Stimulated activated CD8-positive, alpha-beta memory T cell treated with anti-CD3 and anti-CD28 coated beads, Interleukin-7, amount 100 ng/mL, for 48 hours (primary cell): ENCODE measurements at places on chromosomes 12 and 14.

- no peak for DNase-seq
Measured at GRCh38 chr12:21699851-21700250, 42.2 kb upstream of the LDHB start.

DNA sequence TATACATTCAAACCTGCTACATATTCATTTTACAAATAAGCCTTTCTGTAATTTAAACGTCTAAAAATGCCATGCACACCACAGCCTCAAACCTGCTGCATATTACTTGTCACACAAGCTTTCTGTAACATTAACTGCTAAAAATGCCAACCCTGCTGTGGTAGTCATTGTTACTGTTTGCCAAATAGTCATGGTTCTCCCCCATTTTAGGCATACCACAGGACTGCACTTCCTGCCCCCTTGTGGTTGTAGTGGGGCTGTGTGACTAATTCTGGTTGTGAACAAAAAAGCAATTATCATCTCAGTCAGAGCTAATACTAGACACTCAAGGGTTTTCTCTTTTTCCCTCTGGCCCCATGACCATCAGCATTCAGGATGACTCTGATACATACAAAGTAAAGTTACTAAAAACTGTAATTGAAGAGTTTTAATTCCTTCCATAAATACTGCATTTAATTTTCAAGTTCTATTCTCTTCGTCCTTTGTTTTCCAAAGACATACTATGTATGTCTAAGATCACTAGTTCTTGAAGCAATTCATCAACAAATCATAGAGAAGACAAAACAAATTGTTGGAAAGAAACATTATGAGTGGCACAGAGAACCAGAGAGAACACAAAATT lies 5.7 kb upstream of the SLC35F4 start:
- no peak for DNase-seq

DNA sequence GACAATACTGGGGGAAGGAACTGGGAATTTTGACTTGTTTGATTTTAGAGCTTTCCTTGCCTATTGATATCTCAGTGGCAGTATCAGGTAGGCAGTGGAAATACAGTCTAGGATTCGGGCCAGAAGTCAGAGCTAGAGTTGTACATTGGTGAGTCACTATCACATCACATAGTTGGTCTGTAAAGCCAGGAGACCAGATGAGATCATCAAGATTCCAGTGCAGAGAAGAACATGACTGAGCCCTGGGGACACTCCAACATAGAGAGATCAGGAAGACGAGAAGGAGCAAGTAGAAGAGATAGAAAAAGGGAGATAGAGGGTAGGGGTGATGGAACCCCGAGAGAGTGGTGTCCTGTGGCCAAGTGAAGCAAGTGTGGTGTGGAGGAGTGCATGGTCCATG lies 46.6 kb upstream of the NR1H4 start:
- no peak for DNase-seq

- DNase-seq, result no peak
Measured at GRCh38 chr12:91505006-91505405, 322.4 kb upstream of the DCN start.

DNA sequence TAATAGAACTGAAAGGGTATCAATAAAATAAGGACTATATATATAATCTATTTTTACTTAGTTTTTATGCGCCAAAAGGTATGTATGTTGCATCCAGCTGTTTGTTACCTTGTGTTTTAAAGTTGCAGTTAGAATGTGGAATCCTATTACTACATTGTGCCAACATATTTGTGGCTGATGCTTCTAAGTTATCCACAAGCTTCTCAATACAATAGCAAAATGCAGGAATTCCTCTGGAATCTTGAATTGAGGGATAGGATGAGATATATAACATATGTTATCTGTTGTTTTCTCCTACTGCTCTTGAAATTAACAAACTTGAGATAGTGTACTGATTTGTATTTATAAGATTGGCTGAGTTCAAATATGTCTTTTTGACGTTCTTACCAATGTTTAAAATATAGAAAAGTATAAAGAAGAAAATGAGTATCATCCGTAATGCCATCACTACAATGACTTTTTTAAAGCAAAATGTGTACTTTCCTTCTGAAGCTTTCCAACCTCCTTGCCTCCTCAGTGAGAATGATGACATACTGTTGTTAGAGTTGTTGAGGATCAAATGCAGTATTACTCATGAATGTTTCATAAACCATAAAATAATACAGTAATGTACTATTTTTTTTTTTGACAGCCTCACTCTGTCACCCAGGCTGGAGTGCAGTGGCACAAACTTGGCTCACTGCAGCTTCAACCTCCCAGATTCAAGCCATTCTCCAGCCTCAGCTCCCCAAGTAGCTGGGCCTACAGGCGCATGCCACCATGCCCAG lies 6.6 kb downstream of the RAP1B start:
- no peak for DNase-seq
